ENCODE measurements at places on chromosomes 6 and 20. TPM values are rescaled to one million over a fixed set of nuclear protein-coding genes. Genes with fewer than 3 reads are reported as not detected.

GRCh38 chr6:70413992-70414494 lies 735 bp downstream of the FAM135A start:
- peaks cover 22% of the 10 kb centered on the region for H3K4me1 ChIP-seq
- no peaks in the 10 kb centered on the region for H3K27me3 ChIP-seq
- H3K36me3 ChIP-seq, result peaks cover 46% of the 10 kb centered on the region
- peak overlapping the region; percentile 91 for H3K27ac ChIP-seq

The GPX5 gene
- not detected for total RNA-seq

DNA sequence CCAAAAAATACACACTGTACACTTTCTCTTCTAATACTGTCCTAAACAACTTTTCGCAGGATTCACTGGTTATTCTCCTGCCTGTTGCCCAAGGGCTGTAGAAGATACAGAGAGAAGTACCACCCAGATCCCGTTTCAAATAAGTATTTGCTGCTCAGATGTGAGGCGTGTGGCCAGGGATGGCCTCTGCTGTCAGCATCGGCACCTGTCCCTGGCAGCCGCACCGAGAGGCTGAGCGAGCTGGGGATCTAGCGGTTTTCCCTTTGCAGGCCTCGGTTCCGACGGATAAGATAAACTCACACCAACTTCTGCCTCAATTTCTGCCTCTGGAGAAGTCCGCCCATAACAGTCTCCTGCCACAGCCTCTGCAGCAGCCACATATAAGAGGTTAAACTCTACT lies 685.2 kb upstream of the AGPAT4 start:
- no peaks in the 10 kb centered on the region for H3K4me1 ChIP-seq
- H3K27ac ChIP-seq, result no peak overlapping the region
- no peak overlapping the region for H3K4me3 ChIP-seq
- no peaks in the 10 kb centered on the region for H3K27me3 ChIP-seq
- H3K36me3 ChIP-seq, result no peaks in the 10 kb centered on the region

The ANGPT4 gene
- total RNA-seq, result not detected

- no peak overlapping the region for H3K27ac ChIP-seq
- peaks cover 5% of the 10 kb centered on the region for H3K36me3 ChIP-seq
- no peak overlapping the region for H3K4me3 ChIP-seq
- no peaks in the 10 kb centered on the region for H3K27me3 ChIP-seq
- H3K4me1 ChIP-seq, result peaks cover 45% of the 10 kb centered on the region
- no peak for DNase-seq
These were observed 64.6 kb downstream of the GFOD1 start for GRCh38 chr6:13422681-13423221.

- no peak for DNase-seq
- no peaks in the 10 kb centered on the region for H3K36me3 ChIP-seq
- no peaks in the 10 kb centered on the region for H3K4me1 ChIP-seq
- no peak overlapping the region for H3K4me3 ChIP-seq
These were observed 46.4 kb downstream of the CNR1 start for GRCh38 chr6:88119769-88120168.

DNA sequence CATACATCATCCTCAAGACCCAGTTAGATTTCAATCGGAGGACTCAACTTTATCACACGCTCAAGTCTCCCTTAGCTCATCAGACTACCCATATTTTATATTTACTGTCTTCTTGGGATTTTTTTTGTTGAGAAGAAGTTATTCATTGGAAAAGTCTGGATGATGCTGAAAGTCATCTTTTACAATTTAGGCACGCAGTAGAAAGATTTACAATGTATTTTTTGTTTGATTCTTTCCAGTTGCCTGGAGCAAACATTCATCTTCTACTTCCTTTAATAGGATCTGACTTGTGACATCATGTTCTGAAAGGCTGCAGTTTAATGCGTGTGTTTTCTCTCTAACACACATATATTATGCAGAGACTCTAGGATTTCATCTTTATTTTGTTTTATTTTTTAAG lies 235.7 kb downstream of the DOK5 start:
- H3K36me3 ChIP-seq, result no peaks in the 10 kb centered on the region
- H3K27ac ChIP-seq, result no peak overlapping the region
- H3K27me3 ChIP-seq, result peaks cover 60% of the 10 kb centered on the region

Measured in Calu3 (cell line).